Effector memory CD8-positive, alpha-beta T cell (primary cell): ENCODE measurements at places on chromosomes 5 and 9.

- no peak for DNase-seq
Observed at GRCh38 chr5:131536850-131537448, 98.1 kb downstream of the RAPGEF6 start.

DNA sequence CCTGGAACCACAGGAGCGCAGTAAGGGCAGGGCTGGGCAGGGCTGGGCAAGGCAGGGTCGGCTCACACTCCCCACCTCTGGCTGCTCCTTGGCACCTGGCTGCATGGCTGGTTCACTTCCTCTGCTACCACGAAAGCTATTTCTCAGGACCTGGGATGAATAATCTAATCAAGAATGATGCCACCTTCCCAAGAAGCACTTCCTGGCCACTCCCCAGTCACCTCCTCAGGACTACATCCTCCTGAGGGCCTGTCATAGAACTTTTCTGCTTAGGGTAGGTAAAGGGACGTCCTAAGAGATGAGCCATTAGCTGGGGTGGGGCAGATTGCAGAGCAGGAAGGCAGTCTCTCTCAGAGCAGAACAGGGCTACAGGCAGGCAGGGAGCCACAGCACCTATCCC is 288.2 kb upstream of the MAP3K1 start:
- no peak for DNase-seq

DNA sequence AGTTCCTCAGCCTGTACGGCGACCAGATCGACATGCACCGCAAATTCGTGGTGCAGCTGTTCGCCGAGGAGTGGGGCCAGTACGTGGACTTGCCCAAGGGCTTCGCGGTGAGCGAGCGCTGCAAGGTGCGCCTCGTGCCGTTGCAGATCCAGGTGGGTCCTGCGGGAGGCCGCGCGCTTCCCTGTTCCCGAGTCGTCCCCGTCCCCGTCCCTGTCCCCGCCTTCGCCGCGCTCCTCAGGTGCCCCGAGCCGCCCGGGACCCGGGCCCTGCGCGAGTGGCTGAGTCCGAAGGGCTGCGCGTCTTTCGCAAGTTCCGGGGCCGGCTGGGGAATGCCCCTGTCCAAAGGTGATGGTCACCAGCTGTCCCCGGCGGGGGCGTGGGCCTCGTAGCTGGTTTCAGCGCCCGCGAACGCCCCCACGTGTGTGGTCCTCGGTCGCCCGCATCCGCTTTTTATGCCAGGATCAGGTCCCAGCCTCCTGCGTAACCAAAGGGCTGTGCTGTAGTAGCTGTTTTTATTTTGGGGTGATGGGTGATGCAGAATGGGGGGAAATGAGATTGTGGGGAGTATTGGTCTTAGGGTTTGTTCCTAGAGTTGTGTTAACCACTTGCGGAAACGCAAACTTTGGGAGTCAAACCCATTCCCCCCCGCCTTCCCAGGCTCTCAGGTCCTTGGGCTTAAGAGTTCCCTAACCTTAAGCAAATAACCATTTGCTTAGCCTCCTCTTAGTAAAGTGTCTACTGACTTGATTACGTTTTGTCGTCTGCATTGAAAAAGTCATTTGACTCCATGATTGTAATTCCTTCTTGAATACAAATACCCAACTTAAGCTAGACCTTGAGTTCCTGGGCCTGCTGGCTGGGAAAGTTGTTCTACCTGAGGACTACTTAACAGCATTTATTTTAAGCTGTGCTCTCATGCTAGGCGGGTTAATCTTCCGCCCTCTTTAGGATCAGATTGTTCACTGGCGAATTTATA is 663 bp downstream of the ISOC1 start:
- peak; percentile 31 for DNase-seq

DNA sequence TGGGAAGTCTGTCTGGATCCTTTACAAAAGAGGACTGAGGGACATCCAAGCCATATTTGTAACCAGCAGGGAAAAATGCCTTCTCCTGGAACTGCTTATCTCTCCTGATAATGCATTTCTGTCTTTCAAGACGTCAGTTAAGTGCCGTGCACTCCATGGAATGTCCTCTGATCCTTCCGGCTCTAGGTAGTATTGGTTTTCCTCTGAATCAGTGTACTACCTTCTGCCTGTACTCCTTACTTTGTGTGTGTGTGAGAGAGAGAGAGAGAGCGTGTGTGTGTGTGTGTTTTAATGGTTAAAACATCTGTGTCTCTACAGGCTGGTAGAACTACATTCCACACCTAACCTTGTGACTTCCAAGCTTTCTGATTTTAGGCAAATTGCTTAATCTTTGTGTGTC is 89.9 kb downstream of the PIP5K1B start:
- DNase-seq = no peak
